ENCODE measurements at places on chromosomes 1 and 21.

DNA sequence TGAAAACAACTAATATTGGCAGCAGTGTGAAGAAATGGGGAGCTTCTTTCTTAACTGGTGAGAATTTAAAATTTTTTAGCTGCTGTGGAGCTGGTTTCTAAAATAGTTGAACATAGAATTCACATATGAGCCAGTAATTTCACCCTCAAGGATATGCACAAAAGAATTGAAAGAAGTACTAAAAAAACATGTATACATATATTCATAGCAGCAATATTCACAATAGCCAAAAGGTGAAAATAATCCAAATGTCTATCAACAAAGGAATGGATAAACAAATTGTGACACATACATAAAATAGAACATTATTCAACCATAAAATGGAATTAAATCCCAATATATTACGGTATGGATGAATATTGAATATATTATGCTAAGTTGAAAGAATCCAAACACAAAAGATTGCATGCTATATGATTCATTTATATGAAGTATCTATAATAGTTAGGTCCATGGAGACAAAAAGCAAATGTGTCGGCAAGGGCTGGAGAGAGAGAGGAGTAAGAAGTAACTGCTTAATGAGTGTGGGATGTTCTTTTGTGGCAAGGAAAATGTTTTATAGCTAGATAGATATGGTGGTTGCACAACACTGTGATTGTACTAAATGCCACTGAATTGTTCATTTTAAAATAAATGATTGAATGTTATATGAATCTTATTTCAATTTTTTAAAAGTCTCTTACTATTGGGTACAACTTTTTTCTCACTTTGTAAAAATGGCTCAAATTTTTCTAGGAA is 14.8 kb upstream of the COL11A1 start:
- no peak for DNase-seq

DNA sequence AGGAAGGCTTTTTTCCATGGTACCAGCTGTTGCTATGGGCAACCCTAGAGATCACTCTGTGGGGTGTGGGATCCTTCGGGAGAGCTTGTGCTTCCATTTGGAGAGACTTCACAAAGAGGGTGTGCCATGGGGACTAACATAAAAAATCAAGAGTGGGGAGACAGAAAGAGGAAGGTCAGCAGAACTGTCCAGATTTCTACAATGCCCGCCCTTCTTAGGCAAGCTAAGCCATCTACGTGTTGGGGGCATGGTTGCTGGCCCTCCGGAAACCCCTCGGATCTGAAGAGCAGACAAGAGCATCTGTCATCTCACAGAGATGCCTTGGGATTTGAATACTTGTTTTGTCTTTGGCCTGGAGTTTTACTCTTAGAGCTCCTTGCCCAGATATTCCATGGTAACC is 83.9 kb upstream of the ZNF648 start:
- DNase-seq: peak; percentile 69

DNA sequence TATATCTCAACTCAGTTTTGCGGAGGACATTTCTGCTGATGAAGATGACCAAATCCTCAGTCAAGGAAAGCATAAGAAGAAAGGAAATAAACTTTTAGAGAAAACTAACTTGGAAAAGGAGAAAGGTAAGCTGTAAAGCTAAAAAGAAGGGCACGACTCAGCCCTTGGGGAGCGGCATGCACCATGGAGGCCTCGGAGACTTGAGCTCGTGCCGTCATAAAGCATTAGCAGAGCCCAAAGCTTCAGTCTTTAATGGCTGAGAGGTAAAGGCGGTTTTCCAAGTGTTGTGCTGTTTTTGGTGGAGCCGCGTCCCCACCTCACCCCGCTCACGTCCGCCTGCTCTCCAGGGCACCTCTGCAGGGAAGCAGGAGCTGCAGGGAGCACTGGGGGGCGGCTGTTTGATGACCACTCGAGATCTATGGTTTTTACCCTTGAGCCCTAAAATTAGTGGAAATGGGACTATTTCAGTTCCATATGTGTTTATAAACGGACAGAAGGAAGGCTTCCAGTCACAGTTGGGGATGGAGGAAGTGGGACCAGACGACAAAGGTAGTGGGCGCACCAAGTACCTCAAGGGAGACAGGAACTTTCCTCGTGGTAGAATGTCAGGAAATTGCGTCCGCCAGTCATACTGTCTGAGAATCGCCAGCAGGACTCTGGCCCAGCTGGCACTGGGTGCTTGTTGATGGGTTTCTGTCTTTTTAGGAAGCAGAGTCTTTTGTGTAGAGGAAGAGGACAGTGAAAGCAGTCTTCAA is 27.6 kb downstream of the RRP1B start:
- no peak for DNase-seq

DNA sequence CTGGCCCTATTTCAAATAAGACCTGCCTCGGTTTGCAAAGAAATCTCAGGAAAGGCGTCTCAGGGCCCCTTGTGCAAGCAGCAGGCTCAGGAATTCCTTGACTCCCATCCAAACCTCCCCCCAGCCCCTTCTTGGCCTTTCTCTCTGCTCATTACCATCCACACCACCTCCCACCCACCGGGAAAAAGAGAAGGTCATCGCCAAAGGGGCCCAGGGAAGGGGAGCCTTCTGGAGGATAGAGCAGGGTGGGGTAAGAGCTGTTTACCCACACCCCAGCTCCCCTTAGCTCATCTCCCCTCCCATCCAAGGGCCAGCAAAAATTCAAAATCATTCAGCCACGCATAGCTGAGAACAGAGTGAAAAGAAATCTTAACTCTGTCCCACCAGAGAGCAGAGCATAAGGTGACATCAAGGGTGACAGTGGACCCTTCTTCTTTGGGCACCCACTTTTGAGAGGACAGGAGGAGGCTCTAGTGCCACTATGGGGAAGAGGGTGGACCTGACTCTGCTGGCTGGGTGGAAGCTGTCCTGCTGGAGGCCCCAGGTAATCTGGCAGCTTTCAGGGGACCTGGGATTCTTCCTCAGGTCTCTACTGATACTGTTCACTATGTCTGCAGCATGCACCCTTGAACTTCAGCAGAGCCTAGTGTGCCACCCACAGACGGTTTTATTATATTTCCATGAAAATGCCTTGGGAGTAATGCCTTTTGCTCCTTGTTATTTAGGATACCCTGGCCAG is 3.9 kb upstream of the WNT2B start:
- DNase-seq: no peak

DNA sequence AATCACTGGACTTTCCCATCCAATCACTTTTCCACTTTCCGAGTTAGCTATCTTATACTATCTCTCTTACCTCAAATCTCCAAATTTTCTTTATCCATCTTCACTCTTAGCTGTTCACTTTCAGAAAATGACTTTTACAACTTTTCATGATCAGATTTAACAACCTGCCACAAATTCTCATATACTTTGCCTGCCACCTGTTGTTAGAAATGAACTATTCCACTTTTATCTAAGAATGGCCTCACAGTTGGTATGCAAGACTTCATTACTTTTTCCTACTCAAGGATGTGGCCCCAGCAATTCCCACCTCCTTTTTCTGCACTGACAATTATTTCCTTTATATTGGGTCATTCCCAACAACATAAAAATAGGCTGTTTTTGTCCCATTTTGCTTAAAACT is 93.6 kb upstream of the DEPDC1 start:
- no peak for DNase-seq

DNA sequence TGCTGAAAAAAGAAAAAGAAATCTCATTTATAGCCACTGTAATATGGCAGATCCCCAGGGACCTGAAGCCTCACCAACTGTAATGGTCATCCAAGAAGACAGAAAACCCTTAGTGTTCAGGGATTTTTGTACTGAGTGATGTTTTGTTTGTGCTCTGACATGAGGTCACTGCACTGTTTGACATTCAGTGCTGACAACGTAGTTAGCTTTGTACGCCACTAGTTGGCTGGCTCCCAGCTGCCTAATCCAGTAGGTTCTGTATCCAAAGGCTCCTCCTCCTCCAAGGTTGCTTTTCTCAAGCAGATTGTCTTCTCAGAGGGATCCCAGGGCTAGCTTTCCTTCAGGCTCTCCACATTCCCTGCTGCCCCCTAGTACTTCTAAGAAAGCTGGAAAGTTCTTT is 9.5 kb upstream of the YRDC start:
- no peak for DNase-seq

GRCh38 chr1:230891413-230891812 is 23.1 kb upstream of the C1orf198 start:
- no peak for DNase-seq

- no peak for DNase-seq
These were observed 4.6 kb downstream of the GPSM2 start for GRCh38 chr1:108881369-108881768.

DNA sequence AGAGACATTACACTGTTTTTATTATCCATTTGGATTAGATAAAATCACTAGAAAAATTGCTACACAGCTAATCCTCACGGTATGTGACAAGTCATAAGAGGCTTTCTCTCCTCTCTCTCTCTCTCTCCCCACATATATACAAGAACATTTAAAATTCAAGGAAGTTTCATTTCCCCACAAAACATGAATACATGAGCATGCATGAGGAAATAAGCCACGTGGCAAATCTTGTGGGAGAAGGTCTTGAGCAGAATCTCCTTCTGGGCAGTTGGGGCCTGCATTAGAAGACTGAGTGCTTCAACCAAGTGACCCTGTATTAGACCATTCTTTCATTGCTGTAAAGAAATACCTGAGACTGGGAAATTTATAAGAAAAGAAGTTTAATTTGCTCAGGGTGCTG is 1313.1 kb downstream of the MRPL39 start:
- DNase-seq: peak; percentile 83

DNA sequence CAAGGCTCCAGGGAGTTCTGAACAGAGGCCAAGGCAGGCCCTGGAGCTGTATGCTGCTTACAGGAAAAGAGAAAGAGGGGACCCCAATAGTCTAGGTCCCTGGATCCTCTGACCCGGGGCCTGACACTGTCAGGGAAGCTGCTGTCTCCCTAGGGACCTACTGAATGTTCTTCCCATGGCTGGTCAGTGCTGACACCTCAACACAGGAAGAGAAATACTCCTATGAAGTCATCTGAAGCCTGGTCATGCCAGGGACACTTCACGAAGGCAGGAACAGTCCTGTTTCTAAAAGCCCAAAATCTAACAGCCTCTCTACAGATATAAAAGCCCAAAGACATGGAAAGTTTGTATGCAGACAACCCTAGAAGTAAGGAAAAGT is 1.7 kb upstream of the LAD1 start:
- no peak for DNase-seq

DNA sequence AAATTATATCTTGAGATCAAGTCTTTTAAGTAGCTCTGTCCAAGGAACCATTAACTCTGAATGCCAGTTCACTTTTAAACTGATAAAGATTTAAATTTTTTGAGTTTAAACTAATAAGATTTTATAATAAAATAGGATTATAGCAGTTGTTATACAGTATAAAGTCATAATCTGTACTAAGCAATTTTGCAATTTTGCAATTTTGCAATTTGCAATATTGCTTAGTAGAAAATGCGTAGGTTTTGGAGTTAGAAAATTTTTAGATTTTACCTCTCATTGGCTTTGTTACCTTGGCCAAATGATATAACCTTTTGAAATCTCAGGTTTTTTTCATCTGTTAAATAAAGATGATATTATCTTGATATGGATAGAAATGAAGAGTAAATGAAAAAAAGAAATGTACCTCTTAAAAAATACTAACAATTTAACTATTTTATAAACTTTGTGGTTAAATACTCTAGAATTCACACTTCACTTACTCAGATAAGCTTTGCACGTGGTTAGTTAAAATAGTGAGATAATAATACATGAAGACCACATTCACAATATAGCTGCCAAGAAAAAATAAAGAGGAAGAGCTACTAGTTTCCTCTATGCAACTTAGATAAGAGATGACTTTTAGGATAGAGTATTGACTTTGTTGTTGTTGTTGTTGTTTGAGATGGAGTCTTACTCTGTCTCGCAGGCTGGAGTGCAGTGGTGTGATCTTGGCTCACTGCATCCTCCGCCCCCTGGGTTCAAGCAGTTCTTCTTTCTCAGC is 13.9 kb downstream of the CCDC18 start:
- DNase-seq: peak; percentile 10

DNA sequence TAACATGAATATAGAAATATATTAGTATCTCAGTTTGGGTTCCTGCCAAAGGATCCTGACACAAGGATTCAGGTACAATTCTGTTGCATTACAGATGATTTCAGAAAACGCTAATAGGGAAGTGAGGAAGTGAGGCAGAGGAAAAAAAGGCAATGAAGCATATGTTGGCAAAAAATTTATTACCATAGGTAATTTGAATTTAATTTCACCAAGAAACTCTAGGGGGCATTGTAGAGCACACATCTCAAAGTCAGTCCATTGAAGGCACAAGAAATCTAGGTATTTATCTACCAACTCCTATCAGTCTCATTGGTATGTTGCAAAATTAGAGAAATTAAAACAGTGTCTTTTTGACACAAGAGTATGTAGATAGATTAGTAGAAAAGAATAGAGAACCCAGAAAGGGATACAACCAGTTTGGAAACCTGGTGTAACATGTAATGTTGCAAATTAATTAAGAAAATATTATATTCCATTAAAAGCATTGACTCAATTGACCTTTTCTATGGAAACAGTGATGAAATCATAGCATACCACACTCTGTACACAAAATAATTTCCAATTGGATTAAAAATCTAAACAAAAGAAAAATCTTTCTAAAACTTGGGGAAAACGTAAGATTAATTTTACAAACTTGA is 104.9 kb upstream of the SNX7 start:
- no peak for DNase-seq

DNA sequence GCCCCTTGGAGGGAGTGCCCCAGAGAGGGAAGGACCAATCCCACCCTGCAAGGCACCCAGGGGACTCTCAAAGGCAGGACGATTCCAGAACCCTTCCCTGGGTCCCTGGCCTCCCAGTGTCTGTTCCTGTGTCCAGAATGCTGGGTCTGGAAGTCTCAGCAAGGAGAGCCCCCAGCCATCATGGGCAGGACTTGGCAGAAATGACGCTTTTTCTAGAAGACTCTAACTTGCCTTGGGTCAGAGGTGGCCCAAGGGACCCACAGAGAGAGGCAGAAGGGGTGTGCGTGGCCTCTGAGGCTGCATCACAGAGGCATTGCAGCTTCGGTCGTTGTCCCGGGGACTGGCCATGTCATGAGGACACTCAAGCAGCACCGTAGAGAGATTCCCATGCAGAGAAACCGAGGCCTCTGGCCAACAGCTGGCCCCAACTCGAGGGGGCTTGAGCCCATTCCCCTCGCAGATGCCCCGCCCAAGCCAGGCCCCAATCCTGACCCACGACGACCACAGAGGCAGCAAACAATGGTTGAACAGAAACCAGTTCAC is 57.8 kb downstream of the WNT9A start:
- no peak for DNase-seq

GRCh38 chr1:15707239-15707925 is 23.3 kb downstream of the PLEKHM2 start:
- peak; percentile 23 for DNase-seq

DNA sequence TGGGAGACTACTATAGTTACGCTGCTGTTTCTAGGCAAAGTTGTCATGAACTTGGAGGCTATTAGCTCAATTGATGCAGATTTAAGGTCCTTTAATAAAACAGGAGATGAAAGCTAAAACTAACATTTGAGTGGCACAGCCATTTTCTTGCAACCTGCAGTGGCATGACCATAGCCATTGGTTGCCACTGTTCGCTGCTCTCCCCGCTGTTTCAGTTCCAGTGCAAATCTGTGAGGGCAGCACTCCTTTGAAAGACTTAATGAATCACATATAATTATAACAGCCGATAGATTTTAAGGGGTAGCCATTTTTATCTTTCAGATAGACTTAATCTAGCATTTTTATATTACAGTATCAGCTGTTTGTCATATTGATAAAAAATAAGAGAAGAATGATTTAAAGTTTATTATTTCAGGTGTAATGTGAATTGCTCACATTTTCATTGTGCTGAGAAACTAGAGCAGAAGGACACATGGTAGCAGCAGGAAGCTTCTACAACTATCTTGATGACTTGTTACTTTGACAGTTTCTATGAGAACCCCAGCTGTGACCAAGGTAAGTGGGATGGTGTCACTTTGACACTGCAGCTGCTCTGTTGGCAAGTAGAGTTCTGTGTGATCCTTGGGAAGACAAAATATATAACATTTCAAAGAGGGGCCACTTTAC is 203.7 kb downstream of the PLA2G4A start:
- DNase-seq: no peak
